ENCODE measurements at places on chromosomes 5 and 9.

- DNase-seq, result no peak
Observed at GRCh38 chr5:108432024-108432423, 50.1 kb upstream of the FBXL17 start.

DNA sequence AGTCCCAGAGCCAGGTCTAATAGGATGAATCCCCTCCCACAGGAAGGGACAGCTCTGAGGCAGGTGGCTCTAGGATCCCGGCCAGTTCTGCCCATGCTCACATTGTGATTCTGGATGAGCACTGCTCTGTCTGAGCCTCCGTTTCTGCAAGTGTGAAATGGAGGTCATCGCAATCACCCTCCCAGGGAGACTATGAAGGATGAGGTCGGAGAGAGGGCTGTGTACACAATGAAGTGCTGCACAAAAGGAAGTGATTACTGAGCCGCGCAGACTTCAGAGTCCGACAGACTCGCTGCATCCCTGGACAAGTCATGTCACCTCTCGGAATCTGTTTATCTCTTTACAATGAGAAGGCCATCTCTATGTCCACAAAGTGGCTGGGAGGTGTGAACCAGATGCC lies 21.7 kb downstream of the LHX6 start:
- no peak for DNase-seq

DNA sequence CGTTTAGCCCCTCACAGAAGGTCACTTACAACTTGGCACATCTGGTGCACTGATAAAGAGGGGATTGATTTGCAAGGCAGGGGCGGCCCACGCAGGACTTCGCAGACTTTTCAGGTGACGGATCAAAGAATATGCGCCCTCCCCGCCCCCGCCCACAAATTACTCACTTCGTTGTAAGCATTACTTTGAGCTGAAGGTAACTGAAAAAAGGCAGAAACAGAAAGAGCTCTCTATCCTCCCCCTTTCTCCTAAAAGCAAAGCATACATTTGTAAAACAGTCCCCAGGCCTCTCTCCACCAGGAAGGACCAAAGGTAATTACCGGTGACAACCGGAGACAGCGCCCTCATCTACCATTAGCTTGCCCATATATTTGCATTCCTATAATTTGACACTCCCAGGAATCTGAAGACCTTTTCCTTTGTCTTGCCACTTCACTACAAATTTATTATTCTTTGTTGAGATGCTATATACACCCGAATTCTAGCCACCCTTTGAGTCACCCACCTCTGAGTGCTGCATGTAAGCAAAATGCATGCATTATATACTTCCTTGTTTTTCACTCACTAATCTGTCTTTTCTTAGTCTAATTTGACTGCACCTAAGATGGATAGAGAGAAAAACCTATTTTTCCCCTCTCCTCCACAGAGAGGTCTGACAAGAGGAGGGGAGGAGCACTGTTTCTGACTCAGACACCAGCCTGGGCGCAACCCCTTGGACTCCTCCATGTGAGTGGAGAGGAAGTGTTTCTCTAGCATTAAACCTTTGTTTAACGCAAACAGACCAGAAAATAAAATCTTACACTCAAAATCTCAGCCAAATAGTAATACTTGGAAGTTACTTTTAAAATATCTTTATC lies 74.7 kb upstream of the SPIN1 start:
- peak; percentile 60 for DNase-seq

DNA sequence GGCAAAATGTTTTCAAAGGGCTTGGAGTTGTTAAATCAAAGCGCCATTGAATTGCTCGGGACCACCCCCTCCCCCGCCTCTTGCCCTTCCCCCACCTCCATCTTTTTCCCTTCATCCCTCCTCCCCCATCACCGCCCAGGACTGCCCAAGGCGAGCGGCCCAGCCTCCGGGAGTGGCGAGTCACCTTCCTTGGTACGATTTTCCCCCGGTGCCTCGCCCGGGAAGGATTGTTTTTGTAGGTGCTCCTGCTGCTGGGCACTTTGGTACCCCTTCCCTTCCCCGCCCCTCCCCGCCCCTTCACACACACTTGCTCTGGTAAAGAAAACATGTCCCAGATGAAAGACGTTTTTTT lies 61.2 kb downstream of the TMEM174 start:
- DNase-seq, result no peak

- no peak for DNase-seq
Observed at GRCh38 chr5:95060098-95060497, 224.8 kb downstream of the MCTP1 start.

- no peak for DNase-seq
Observed at GRCh38 chr9:12813960-12814876, 39.4 kb downstream of the LURAP1L start.

- no peak for DNase-seq
Observed at GRCh38 chr5:20604992-20605391, 617.0 kb upstream of the CDH18 start.

- DNase-seq, result no peak
Observed at GRCh38 chr9:17793713-17794622, 215.1 kb downstream of the SH3GL2 start.
